ENCODE measurements at places on chromosomes 11 and 22.

DNA sequence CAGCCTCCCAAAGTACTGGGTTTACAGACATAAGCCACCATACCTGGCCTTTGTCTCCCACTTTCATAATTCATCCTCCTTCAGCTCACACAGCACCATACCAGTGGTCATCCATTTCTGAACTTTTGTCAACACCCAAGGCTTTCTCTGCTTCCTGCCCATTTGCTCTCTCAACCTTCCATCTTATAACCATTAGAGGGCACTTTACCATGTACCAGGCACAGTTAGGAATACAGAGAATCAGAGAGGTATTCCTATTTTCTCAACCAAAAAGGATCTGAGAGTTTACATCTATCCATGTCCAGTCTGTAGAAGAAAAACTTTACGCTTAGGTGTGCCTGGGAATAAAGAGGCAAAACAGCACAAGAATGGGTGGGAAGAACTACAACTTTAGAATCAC, 397.6 kb downstream of the BUD13 start:
- DNase-seq, result no peak

- no peak for DNase-seq
These were observed 73.9 kb upstream of the FGF3 start for GRCh38 chr11:69892986-69893555.

GRCh38 chr11:60771879-60772525, 13.1 kb upstream of the MS4A10 start:
- DNase-seq, result no peak

DNA sequence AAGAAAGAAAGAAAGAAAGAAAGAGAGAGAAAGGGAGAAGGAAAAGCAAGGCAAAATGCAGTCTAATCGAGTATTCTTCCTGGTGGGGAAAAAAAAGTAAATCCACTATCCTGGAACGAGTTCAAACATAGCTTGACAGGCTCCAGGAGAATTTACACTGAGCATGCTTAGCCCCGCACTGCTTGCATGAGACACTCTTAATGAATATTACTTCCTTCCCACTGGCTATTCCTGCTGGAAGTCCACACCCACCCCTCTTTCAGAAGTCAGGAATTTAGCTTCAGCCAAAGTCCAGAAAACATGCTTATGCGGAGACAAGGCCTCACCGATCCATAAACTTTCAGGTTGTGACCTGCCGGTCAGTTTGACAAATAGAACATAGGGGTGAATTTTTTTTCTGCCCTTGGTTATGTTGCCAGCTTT, 251.8 kb upstream of the BLID start:
- DNase-seq, result no peak

GRCh38 chr11:116510166-116510565, 262.6 kb downstream of the BUD13 start:
- DNase-seq, result no peak

DNA sequence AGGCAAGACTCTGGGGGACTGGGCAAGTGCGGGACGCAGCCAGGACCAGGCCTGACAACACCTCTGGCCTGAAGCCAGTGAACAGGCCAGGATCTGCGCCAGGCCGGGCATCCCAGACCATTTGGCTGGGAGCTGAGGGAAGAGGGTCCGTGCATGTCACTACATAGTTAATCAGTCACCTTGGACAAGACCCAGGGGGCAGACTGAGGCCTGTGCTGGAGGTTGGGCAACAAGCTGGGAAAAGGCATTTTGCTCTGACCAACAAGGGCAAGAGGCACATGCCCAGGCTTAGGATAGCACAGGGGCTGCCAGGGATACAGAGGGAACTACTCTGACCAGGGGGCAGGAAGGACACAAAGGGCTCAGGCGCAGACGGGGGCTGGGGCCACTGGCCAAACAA, 7.0 kb upstream of the CHADL start:
- no peak for DNase-seq

DNA sequence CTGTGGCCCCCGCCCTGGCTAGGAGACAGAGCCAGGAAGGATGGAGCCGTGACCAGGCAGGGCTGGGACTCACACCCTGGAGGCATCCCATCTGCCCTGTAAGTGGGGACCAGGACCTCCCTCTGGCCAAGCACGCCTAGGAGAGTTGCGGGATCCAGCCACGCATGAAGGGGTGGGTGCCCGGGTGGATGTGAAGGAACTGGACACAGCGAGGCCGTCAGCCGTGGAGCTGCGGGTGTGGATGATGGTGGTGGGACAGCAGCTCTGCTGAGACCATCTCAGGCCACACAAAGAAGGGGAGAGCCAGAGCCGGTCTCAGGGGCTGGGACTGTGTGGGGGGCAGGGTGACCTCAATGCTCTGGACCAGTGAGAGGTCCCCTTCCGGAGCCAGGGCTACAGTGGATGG, 746.4 kb downstream of the BRD1 start:
- DNase-seq, result no peak

GRCh38 chr11:78281511-78281910, 92.8 kb downstream of the USP35 start:
- no peak for DNase-seq

GRCh38 chr11:117687776-117688175, 109.2 kb downstream of the DSCAML1 start:
- DNase-seq, result no peak

GRCh38 chr11:31422703-31423102, 53.0 kb downstream of the DNAJC24 start:
- DNase-seq, result no peak

GRCh38 chr22:35785181-35785923, 67.7 kb downstream of the APOL5 start:
- DNase-seq, result no peak

GRCh38 chr11:134207538-134208239, 16.1 kb downstream of the NCAPD3 start:
- DNase-seq, result peak; percentile 25

- DNase-seq, result no peak
These were observed 17.5 kb upstream of the RASL10A start for GRCh38 chr22:29332886-29333496.

- no peak for DNase-seq
These were observed 3.4 kb upstream of the MOGAT2 start for GRCh38 chr11:75714211-75714610.

GRCh38 chr11:47917599-47918369, 62.6 kb upstream of the PTPRJ start:
- peak; percentile 90 for DNase-seq

GRCh38 chr11:98456308-98456680, 564.5 kb upstream of the CNTN5 start:
- no peak for DNase-seq

- DNase-seq, result no peak
These were observed 564.2 kb upstream of the ANO5 start for GRCh38 chr11:21628641-21629040.

GRCh38 chr11:96235751-96236150, 107.2 kb downstream of the MAML2 start:
- DNase-seq, result no peak

DNA sequence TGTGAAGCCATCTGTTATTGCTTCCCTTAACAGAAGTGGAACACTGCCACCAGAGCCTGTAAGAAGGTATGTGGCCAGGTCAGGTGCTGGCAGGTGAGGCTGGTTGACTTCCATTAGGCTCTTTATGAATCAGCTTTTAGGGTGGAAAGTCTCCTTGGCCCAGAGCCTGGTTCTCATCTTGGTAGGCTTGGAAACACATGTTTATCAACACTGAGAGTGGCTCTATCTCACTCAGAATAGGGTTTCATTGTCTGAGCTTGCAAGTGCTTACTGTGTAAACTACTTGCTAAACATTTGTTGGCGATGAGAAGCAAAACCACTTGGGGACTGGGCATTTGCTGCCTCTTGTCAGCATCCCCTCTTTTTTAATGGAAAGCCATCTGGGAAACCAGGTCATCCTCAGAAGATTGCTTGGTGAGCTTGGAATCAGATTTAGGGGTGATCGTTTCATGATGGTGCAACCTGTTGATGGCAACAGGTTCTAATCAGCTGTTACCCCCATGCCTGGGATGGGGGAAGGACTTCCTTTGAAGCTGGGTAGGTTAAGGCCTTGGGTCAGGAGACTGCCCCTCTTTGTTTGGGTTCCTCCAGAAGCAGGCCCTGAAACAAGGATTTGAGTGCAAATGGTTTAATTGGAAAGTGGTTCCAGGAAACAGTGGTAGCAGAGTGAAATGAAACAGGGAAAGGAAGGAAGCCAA, 75.0 kb upstream of the AMPD3 start:
- DNase-seq, result no peak

- DNase-seq, result no peak
These were observed 24.5 kb downstream of the PISD start for GRCh38 chr22:31637447-31637890.

DNA sequence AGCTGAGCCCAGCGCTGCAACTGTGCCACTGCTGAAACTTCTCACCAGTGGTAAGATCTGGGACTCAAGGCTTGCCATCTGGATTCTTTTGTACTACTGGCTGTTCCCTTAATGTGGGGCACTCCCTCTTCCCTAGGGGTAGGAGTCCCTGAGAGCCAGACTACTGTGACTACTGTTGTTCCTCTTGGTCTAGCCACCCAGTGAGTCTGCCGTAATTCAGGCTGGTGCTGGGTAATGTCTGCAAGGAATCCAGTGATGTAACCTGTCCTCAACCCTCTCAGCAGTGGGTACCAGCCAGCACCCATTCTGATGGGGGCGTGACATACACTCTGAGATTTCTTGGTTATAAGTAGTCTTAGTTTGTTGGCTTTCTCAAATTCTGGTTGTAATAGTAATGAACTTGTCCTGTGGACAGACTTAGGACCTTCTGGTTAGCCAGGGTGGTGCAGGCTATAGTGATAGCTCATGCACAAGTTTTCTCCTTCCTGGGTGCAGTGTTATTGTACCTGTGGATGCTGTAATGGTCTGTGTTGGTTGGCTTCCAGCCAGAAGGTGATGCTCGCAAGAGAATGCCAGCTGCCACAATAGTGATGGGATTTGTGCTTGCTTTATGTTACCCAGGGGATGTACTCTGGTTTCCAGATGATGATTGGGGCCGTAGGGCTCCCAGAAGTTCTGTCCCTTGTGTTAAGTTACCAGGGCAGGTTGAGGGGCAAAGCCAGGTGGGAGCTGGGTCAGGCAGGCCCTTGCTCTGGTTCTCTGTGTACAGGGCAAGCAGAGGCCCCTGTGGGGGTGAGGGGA, 65.5 kb downstream of the ARHGAP42 start:
- no peak for DNase-seq

GRCh38 chr11:128290106-128290840, 297.1 kb downstream of the ETS1 start:
- DNase-seq, result peak; percentile 60

DNA sequence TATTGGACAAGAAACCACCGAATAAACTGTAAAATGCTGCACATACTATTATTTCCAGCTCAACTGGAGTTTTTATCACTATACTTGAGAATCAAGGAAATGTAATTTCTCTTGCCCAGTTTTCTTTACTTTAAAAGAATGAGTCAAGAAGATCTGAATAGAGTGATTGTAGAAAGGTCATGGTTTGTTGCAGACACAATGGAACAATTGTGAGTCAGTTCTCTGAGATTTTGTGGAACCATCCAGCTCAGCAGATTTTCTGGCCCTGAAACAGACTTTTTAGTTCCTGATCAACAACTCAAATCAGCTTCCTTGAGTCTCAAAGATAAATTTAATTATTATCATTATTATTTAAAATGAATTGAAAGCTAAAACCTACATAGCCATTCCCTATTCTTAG, 1.3 kb downstream of the TCN1 start:
- no peak for DNase-seq

DNA sequence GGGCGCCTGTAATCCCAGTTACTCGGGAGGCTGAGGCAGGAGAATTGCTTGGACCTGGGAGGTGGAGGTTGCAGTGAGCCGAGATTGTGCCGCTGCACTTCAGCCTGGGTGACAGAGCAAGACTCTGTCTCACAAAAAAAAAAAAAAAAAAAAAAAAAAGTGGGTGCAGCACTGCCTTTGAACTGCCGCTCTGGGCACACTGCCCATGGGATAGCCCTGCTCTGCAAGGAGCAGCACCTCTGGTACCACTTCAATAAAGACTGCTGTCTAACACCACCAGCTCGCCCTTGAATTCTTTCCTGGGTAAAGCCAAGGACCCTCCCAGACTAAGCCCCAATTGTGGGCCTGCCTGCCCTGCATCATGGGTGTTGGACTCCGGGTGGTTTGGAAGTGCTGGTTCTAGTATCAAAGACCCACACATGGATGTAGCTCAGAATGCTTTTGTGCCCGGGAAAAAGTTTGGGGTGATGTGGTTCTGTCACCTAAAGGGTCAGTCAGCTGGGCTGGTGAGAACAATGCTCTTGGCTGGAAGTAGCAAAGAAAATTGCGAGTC, 444.3 kb downstream of the TBC1D22A start:
- DNase-seq, result no peak

GRCh38 chr11:71384561-71384960, 63.6 kb downstream of the DHCR7 start:
- no peak for DNase-seq

DNA sequence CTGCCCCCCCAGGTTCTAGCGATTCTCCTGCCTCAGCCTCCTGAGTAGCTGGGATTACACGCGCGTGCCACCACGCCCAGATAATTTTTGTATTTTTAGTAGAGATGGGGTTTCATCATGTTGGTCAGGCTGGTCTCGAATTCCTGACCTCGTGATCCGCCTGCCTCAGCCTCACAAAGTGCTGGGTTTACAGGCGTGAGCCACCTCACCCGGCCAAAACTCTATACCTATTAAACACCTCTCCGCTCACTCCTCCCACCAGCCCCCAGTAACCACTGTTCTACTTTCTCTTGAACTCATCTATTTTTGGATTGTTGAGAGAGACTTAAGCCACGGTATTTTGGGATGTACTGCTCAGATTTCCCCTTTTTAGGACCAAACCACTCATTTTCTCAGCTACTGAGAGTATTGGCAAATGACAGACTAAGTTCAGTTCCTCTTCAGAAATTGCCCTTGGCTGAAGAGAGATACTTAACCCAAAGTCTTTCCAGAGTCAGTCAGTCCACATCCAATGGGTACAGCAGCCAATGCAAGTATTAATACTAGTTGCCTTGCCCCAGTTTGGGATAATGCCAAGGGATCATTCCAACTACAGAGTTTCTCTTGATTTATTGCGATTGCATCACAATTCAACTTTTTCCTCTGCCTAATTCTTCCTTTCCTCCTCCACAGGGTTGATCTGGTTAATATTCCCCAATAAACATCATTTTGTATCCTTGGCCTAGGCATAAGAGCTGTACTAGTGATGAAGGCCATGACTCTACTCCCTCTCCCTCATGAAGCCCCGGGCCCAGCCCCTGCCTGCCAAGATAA, 36.8 kb upstream of the CSTF3 start:
- no peak for DNase-seq

DNA sequence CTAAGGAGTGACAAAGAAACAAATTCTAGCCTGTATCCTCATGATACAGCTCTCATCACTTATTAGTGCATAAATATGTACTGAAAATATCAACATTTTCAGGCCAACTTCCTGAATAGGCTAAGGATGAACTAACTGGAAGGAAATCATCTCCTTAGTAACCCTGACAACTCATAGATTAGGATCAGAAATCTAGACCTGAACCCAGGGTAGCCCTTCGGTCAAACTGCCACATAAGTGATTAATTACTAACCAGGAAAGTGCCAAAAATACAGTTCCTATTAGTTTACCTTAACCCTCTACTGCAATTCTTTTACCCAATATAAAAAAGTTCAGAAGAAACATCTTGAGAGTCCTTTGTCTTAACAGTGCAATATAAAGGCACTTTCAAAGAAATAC, 40.0 kb downstream of the AMBRA1 start:
- DNase-seq, result no peak

Data from ACHN (cell line).